ENCODE measurements at places on chromosomes 1 and 21. TPM values are rescaled to one million over a fixed set of nuclear protein-coding genes. Genes with fewer than 3 reads are reported as not detected.

The HTR6 gene
- total RNA-seq, result not detected

The B4GALT3 gene
- total RNA-seq, result 42.6 TPM

The ADAMTS5 gene
- 10.1 TPM for total RNA-seq

The SLAMF6 gene
- total RNA-seq, result not detected

The CCNL2 gene
- 118 TPM for total RNA-seq

The TFF3 gene
- total RNA-seq, result not detected

The CRYAA gene
- total RNA-seq, result not detected

The RAB7B gene
- total RNA-seq, result 3.4 TPM

The TMEM61 gene
- not detected for total RNA-seq

DNA sequence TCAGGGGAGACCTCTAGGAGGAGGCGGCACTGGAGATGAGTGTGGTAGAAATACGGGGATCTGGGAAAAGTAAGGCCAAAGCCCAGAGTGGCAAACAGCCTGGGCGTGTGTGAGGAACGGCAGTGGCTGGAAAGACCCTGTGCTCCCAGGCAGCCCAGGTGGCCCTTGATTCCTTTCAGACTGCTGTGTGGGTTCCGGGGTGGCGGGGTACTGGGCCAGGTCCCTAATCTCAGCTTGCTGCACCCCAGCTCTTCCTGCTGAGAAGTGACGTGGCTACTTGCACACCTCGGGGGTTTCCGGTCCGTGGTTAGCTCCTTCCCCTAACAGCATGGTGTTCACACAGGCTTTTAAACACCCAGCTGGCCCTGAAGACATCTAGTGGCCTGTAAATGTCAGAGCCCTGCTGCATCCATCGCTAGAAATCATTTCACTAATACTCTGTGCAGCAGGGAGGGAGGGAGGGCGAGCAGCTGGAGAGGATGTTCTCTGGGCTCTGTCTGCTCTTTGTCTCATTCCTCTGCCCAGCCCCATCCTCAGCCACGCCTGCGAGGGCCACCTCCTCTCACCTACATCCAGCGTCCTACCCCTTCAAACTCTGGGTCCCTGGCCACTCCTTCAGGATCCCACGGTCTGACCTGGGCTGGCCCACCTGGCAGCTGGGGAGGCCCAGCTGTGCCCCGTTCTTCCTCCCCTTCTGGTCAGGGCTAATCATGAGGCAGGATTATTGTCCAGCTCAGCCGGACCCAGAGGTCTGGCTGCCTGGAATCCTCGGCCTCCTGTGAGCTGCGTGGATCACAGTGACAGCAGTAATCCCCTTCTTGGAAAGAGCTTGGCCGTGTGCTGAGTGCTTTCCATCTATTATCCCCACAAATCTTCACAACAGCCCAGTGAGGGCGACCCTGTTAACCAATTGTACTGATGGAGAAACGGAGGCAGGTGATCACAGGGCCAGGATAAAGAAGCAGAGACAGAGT lies 7.2 kb downstream of the ZDHHC18 start:
- DNase-seq, result no peak

GRCh38 chr1:183180218-183180617 lies 5.8 kb upstream of the LAMC2 start:
- peak; percentile 91 for DNase-seq

- DNase-seq, result peak; percentile 41
Measured at GRCh38 chr1:214316593-214316992, 35.6 kb downstream of the SMYD2 start.

GRCh38 chr1:116179419-116179818 lies 68.2 kb downstream of the MAB21L3 start:
- no peak for DNase-seq

GRCh38 chr1:7300893-7301663 lies 470.0 kb upstream of the VAMP3 start:
- peak; percentile 93 for DNase-seq

DNA sequence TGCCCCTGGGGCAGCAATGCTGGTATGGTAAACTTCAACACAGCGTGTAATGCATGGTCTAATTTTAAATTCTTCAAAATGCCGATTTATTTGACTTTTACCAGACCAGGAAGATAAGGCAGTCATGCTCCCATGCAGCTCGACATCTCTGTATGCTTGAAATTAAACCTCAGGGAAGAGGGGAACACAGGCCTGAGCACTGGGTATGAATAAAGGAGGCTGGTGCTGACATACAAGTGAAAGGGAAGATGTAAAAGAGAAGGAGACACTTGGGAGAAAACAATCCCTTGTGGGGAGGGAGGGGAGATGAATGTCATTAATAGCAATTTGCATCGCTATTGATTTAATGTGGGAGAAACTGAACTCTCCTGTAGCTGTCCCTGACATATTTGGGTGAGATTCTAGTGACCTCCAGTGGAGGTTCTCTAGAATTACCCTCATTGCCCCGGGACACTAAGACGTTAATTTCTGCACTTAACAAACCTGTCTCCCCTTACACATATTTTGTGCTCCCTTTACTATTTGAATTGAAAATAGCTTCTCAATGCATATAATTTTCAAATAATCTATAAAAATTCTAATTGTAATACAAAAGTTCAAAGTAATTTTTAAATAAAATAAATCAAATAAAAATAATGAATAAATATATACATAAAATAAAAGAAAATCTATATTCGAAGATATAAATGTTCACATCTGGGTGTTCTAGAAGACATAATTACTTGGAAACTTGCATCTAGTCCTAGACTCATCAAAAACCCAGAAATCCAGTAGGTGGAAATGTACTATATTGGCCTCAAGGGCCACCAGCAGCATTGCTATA lies 283.1 kb downstream of the LMX1A start:
- DNase-seq, result peak; percentile 37

DNA sequence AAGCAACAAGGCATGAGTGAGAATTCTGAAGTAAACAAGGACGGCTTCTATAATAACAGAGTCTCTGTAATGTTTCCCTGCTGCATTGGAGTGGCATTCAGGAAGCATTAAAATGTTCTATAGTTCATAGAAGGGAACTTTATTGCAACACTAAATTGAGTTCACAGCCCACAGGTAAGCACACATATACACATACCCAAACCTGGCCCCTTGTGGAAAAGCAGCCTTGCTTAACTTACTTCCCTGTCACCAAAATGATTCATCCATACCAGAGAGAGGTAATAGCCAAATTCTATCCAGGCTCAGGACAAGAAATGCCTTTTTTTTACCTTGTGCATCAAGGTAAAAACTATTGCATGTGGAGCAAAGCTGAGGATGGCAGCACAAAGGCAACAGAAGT lies 241.4 kb downstream of the HHIPL2 start:
- DNase-seq, result no peak

GRCh38 chr21:14866859-14867765 lies 197.7 kb downstream of the NRIP1 start:
- DNase-seq, result no peak

- no peak for DNase-seq
Measured at GRCh38 chr1:77624102-77624501, 58.4 kb downstream of the ZZZ3 start.

- no peak for DNase-seq
Measured at GRCh38 chr1:184062640-184063286, 11.2 kb downstream of the TSEN15 start.

DNA sequence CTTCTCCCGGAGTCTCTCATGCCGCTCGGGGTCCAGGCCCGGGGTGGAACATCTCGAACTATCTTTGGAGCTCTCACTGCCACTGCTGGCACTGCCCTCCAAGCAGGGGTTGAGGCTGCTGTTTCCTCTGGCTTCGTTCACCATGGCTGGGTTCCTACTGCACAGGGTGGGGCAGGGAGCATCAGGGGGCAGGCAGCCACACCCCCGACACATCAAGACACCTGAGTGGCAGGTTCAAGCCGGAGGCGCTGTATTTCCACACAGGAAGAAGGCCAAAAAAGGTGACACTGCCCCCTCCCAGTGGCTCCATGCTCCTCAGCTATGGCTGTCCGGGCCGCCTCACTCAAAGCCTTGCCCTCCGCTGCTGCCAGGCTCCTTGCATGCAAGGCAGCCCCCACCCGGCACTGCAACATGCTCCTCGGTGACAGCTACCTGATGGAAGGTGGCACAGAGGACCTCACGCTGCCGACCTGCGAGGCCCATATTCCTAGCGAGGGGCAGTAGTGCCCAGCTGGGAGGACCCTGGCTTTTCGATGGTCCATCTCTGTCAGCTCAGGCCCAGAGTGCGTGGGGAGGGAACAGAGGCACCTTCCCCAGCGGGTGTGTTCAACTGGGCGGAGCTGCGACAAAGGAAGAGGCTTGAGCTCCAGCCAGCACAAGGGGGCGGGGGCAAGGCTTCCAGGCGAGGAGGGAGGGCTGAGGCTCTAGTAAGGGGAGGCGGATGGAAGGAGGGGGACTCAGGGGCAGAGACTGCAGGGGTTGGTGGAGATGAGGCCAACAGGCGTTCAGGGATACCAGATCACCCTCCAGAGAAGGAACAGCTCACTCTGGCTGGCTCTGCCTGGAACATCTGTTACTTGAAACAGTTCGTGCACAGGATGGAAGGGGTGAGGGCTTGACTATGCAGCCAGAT lies 2.5 kb downstream of the MTHFR start:
- peak; percentile 96 for DNase-seq

GRCh38 chr1:219927956-219928790 lies at the start of gene SLC30A10:
Gene SLC30A10 (minus strand): TSS chr1:219928557. CDS start chr1:219928440, 117 bp downstream.
- DNase-seq, result no peak

GRCh38 chr21:21238629-21239400 lies 240.6 kb downstream of the NCAM2 start:
- no peak for DNase-seq

- DNase-seq, result no peak
Measured at GRCh38 chr21:44483288-44484237, 28.3 kb downstream of the LRRC3 start.

DNA sequence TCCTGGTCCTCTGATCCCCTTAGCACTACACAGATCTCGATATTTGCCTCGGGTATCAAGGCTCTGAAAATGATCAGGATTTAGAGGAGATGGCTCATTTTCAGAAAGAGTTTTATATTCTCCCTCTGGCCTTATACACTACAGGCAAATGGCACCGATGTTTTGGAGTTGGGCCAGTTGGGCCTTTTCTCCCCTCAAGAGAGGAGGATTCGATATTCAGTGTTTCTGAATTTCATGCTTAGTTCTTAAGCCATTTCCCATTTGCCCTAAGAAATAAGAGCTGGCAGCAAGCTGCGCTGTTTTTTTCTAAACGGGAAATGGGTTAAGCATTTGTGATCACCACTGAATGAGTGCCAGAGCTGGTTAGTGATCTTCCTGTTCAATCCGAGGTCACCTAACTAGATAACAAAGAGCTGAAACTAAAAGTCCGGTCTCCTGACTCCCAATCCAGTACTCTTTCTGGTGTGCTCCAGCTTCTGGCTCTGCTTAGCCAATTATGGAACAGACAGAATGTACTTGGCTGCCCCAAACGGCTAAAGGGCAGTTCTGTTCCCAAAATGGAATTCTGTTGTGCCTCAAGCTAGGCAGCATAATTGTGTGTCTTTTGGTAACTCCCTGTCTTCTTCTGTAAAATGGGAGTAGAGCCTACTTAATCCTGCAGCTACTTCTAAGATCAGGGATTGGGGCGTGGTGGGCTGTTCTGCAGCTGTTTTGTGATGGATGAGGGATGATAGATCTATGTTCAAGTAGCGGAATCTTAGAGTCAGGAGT lies 1.2 kb upstream of the CPT2 start:
- DNase-seq, result no peak

DNA sequence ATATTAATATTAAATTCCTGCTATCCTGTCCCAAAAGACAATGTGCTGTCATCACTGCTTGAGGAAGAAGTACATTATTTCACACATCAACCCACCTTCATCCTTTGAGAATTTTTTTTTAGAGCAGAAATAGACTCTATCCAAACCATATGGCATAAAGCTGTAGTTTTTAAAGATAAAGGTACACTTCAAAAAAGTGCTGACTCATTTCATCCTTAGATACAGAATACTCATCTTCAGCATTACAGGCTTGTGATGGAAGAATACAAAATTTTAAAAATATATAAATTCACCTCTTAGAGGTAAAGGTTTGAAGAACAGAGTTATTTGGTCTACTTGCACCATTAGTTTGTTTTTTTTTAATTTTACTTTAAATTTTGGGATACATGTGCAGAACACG lies 126.7 kb upstream of the ERG start:
- no peak for DNase-seq

DNA sequence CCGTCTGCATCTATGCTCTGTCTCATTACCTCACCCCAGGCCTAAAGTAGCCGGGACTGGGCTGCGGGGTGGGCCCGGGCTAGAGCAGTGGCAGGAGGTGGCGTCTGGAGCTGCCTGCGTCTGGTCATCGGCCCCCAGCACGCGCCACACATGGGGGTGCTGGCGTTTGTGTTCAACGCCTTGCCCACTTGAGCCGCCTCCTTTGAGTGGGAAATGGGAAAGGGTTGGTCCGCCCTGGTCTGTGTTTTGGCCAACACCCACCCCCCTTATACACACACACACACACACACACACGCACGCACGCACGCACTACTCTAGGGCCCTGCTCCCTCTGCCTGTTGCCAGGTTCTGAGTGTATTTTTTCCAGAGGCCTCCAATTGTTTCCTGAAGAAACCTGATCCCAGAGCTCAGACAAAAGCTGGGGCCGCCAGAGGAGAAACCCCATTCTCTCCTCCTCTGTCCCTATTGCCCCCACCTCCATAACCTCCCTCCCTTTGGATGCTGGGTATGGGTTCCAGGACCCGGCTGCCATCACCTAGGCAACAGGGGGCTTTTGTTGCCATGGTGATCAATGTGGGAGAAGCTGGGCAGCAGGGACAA lies 10.1 kb downstream of the VANGL2 start:
- DNase-seq, result no peak

GRCh38 chr1:115649964-115650363 lies 8.2 kb downstream of the VANGL1 start:
- no peak for DNase-seq
